ENCODE measurements at places on chromosomes 4 and X.

GRCh38 chr4:80201252-80202151 lies 4.2 kb downstream of the PRDM8 start:
- peak; percentile 65 for ATAC-seq

GRCh38 chr4:77695774-77696173 lies 90.2 kb downstream of the CXCL13 start:
- no peak for ATAC-seq

DNA sequence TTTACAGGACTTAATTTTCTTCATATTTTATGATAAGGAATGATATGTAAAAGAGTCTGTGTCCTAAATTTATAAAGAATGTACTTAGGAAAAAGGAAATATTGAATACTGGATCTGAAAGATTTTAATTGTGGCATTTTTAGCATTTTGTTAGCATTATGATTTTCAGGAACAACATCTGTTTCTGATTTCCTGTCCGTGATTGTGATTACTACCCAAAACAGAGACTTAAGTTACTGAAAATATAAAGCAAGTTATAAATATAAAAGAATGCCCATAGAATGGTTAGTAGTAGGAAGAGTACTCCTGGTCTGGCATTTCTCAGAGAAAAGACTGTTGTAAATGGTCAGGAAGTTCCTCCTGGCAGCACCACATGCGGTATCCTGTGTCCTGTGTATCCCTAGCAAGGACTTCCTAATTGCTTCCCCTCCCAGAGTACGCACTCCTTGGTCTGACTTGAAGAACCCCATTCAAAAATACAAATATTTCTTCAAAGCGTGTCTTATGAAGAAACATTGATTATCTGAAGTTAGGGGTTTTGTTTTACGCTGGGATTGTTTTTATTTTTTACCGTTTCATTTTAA lies 88.9 kb downstream of the RS1 start:
- no peak for ATAC-seq

- ATAC-seq, result no peak
These were observed 18.9 kb upstream of the SMIM10 start for GRCh38 chrX:134971926-134972325.

GRCh38 chr4:23425570-23425969 lies 464.3 kb downstream of the PPARGC1A start:
- no peak for ATAC-seq

Data from stimulated activated memory B cell treated with anti-CD40 and anti-IgM and Interleukin-4, amounts not matched to agents 10 μg/mL and 1 μg/mL and 100 μg/mL, for 72 hours (primary cell).